ENCODE measurements at places on chromosomes 3 and 15.

GRCh38 chr3:127003601-127004280, 20.8 kb downstream of the PLXNA1 start:
- DNase-seq: no peak
- no peaks in the 10 kb centered on the region for H3K4me1 ChIP-seq
- H3K27ac ChIP-seq: no peak overlapping the region
- H3K4me3 ChIP-seq: no peak overlapping the region
- H3K27me3 ChIP-seq: no peaks in the 10 kb centered on the region
- no peaks in the 10 kb centered on the region for H3K36me3 ChIP-seq

- no peak for DNase-seq
- H3K27ac ChIP-seq: no peak overlapping the region
- H3K4me1 ChIP-seq: no peaks in the 10 kb centered on the region
- H3K36me3 ChIP-seq: no peaks in the 10 kb centered on the region
Observed at GRCh38 chr3:126956361-126956760, 26.6 kb upstream of the PLXNA1 start.

DNA sequence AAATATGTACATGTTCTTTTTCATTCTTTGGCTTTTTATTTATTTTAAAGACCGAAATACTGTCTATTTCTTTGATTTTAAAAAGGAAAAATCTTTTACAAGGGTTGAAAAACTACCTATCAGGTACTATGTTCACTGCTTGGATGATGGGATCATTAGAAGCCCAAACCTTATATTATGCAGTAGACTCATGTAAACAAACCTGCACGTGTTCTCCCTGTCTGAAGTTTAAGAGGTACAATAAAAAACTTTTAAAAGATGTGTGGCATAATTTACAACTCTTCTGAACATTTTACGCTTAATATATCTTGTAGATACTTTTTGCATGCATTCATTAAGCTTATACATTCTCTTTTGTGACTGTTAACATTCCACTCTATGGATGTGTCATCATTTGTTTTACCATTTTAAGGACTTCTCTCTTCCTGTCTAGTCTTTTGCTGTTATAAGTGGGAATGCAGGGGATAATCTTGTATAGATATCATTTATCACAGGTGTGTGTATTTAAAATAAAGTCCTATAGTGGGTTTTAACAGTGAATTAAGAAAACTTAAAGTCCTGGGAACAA, 6.2 kb downstream of the MGA start:
- no peak overlapping the region for H3K4me3 ChIP-seq
- H3K36me3 ChIP-seq: peaks cover 7% of the 10 kb centered on the region
- DNase-seq: no peak
- H3K4me1 ChIP-seq: peaks cover 3% of the 10 kb centered on the region

- no peak overlapping the region for H3K4me3 ChIP-seq
- H3K27ac ChIP-seq: no peak overlapping the region
- DNase-seq: no peak
- no peaks in the 10 kb centered on the region for H3K36me3 ChIP-seq
- H3K27me3 ChIP-seq: no peaks in the 10 kb centered on the region
- peaks cover 62% of the 10 kb centered on the region for H3K4me1 ChIP-seq
Observed at GRCh38 chr15:78051596-78051995, 25.9 kb downstream of the TBC1D2B start.

Measured in liver (tissue), 10 donors.